Central memory CD8-positive, alpha-beta T cell (primary cell): ENCODE measurements at places on chromosomes 4 and X.

DNA sequence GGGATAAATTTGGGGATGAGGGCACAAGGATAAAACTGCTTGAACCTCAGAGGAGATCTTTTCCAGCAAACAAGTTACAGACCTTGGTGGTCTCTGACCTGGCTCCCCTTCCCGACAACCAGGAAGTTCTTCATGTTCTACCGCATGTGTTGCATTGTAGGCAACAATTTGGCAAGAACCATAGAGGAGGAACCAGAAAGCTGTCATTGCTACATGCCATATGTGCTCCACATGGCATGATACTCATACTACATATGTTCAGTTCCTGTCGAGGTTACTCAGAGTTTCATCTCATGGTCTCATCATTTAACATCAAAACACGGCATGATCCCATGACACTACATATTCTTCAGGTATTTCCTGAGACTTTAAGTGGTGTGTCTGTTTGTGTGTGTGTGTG, 235.9 kb downstream of the OR13H1 start:
- H3K36me3 ChIP-seq = no peaks in the 10 kb centered on the region
- H3K4me3 ChIP-seq = no peak overlapping the region
- H3K4me1 ChIP-seq = no peaks in the 10 kb centered on the region
- no peak overlapping the region for H3K27ac ChIP-seq

- peaks cover 50% of the 10 kb centered on the region for H3K36me3 ChIP-seq
- no peak for DNase-seq
- H3K27me3 ChIP-seq = no peaks in the 10 kb centered on the region
- peaks cover 5% of the 10 kb centered on the region for H3K4me1 ChIP-seq
- peak overlapping the region; percentile 70 for H3K27ac ChIP-seq
Observed at GRCh38 chr4:37852376-37852775, 25.9 kb downstream of the PGM2 start.

GRCh38 chr4:41456559-41457101, 81.3 kb upstream of the LIMCH1 start:
- no peak for DNase-seq
- no peak overlapping the region for H3K27ac ChIP-seq
- no peaks in the 10 kb centered on the region for H3K36me3 ChIP-seq
- no peak overlapping the region for H3K4me3 ChIP-seq
- no peaks in the 10 kb centered on the region for H3K4me1 ChIP-seq

DNA sequence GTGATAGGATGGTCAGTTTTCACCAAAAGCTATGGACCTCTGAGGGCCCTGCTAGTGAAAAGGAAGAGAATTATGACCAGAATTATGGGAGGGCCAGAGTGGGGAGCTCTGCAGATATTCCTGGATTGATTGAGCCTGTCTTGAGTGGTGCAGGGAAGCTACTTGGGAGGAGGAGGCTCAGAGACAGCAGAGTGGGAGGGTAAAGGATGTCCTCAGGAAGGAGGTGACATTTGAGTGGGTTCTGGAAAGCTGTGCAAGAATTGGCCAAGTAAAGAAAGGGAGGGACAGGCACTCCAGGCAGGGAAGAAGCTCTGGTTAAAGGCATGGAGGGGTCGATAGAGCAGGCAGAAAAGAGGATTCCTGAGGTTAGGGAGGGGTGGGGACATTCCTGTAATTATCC, 24.1 kb downstream of the RNF4 start:
- DNase-seq = no peak
- peak overlapping the region; percentile 65 for H3K27ac ChIP-seq
- no peaks in the 10 kb centered on the region for H3K27me3 ChIP-seq
- H3K4me1 ChIP-seq = peaks cover 41% of the 10 kb centered on the region
- no peak overlapping the region for H3K4me3 ChIP-seq
- H3K36me3 ChIP-seq = peaks cover 66% of the 10 kb centered on the region

DNA sequence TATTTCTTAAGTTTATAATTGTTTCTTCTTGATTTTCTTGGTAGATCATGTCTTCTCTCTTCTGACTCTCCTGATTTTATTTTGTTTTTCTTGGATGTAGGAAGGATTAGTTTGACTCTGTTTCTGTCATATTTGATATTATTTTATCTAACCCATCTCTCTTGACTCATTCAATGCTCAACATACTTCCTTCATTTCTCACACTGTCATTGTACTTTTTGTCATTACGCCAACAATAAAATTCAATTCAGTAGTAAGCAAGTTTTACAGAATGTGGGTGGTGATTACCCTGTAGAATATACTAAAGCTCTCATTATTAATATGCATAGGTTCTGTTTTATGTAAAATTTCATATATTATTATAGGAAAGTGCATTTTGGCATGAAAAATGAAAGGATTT, 1303.0 kb upstream of the AGA start:
- no peak overlapping the region for H3K27ac ChIP-seq
- no peak for DNase-seq
- no peaks in the 10 kb centered on the region for H3K36me3 ChIP-seq
- H3K4me1 ChIP-seq = no peaks in the 10 kb centered on the region
- no peaks in the 10 kb centered on the region for H3K27me3 ChIP-seq
- no peak overlapping the region for H3K4me3 ChIP-seq

DNA sequence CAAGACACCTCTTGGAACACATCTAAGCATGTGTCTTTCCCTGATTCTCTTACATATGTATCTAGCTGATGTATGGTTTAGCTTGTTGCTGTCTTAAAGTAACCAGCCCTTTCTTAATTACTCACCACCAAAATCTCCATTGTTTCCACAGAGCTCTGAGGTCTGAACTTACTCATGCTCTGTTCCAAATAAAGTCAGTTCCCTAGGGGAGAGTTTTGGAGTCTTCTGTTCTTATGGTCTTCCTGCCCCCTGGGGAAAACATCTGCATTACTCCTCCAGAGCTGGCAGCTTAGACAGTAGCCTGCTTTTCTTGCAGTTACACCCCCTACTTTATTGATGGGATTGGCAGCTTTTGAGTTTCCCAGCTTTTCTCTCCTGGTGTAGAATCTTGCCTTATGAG, 125.8 kb downstream of the EDA start:
- H3K27ac ChIP-seq = no peak overlapping the region
- H3K4me1 ChIP-seq = no peaks in the 10 kb centered on the region
- no peaks in the 10 kb centered on the region for H3K36me3 ChIP-seq
- DNase-seq = no peak
